ENCODE measurements at places on chromosomes 5 and 9.
A peak's percentile ranks its signal among the peaks of the same experiment; 100 is the strongest.

- peak; percentile 55 for DNase-seq
Observed at GRCh38 chr5:180209137-180209581, at the start of gene RASGEF1C. Gene RASGEF1C (minus strand): TSS chr5:180209211. CDS start chr5:180138052, 71,159 bp downstream.

DNA sequence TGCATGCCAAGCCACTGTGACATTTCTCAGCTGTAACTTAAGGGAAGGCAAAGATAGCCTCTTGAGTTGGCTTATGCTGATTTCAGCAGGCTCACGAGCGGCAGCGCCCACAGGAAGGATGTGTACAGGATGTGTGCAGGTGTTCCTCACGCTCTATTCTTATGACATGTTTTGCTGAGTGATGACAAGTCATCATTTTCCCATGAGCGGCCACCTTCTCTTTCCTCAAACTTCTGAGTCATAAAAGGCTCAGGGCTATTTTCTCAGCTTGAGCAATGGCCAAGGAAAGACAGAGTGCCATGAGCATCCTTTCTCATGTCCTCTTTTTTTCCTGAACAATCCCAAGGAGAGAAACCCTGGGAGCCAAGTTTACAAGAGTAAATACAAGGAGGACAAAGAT, 365.9 kb downstream of the PLK2 start:
- DNase-seq: peak; percentile 94

GRCh38 chr5:142499591-142500226, 174.9 kb upstream of the SPRY4 start:
- no peak for DNase-seq

GRCh38 chr5:93572608-93573353, 8.2 kb downstream of the NR2F1-AS1 start:
- no peak for DNase-seq

- DNase-seq: no peak
Observed at GRCh38 chr5:83342465-83342864, 129.1 kb upstream of the VCAN start.

- DNase-seq: no peak
Observed at GRCh38 chr5:171688696-171689495, 96.7 kb upstream of the SMIM23 start.

DNA sequence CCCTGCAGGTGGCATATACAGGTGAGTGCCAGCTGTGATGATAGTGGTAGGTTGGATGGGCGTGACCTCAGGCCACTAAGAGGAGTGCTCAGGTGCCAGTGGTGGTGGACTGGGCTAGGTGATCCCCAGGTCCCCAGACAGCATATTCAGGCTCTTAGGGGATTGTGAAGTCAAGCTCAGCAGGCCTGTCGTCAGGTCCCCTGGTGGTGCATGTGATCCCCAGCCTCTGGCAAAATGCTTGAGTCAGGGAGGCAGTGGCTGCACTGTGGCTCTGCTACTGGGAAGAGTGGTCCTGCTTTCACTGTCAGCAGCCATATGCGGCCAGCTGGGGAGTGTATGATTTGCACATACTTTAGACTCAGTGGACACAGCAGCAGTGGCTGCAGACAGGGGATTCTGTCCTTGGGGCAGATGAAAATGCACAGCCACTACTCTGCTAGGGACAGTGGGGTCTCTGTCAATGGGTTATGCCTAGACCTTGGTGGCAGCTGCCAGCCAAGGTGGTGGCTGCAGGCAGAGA, 31.6 kb upstream of the CTSL start:
- no peak for DNase-seq

DNA sequence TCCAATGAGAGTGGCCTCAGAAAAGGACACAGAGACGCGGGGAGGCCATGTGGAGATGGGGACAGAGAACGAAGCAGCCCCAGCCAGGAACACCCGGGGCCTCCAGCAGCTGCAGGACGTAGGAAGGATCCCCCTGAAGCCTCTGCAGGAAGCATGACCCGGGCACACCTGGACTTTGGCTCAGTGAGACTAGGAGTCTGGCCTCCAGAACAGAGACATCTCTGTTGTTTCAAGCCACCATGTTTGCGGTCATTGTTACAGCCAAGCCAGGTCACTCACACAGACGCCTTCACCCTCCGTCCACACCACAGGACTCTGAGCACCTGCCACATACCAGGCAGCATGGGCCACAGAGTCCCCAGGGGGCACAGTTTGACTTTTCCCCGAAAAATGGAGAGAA, 63.6 kb upstream of the SARDH start:
- DNase-seq: no peak

GRCh38 chr5:21236971-21237427, 1249.0 kb upstream of the CDH18 start:
- peak; percentile 13 for DNase-seq

GRCh38 chr5:162939991-162940390, 497.4 kb upstream of the CCNG1 start:
- DNase-seq: no peak

GRCh38 chr9:114154600-114155102, 686 bp upstream of the COL27A1 start:
- no peak for DNase-seq

- DNase-seq: no peak
Observed at GRCh38 chr5:175021841-175022625, 297.7 kb downstream of the MSX2 start.

GRCh38 chr9:1871626-1872419, 143.3 kb upstream of the SMARCA2 start:
- DNase-seq: no peak

GRCh38 chr5:139392678-139393496, 2.0 kb downstream of the PROB1 start:
- no peak for DNase-seq

DNA sequence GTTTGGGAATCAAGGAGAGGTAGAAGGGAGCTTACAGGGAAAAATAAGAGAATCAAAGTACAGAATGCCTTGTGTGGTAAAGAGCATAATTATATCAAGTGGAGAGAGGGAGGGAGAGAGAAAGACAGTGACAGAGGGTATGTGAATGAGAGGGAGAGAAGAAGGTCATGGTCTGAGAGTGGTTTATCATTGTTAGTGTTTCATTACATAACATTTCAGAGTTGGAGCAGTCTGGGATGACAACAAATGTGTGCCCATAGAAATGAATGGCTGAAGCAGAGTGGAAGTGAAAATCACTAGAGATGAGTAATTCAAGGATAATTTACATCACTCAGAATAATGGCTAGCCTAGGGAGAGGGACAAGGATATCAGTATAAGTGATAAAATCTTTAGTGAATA, 799.2 kb downstream of the TLE1 start:
- peak; percentile 24 for DNase-seq

DNA sequence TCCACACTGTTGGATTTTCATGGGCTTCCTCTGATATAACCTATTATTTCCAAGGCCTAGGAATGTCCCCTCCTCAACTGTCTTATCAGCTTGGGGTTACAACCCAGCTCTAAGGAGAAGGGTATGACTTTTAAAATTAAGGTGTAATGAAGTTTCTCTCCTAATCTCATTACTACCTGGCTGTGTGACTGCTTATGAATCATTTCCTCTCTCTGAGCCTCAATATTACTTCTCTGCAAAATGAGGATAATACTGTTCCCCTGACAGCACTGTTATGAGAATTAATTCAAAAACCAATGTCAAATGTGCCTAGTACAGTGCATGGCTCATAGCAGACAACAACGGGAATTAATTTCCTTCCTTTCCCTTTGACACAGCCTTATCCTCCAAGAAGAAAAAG, 118.9 kb downstream of the NR6A1 start:
- peak; percentile 24 for DNase-seq

DNA sequence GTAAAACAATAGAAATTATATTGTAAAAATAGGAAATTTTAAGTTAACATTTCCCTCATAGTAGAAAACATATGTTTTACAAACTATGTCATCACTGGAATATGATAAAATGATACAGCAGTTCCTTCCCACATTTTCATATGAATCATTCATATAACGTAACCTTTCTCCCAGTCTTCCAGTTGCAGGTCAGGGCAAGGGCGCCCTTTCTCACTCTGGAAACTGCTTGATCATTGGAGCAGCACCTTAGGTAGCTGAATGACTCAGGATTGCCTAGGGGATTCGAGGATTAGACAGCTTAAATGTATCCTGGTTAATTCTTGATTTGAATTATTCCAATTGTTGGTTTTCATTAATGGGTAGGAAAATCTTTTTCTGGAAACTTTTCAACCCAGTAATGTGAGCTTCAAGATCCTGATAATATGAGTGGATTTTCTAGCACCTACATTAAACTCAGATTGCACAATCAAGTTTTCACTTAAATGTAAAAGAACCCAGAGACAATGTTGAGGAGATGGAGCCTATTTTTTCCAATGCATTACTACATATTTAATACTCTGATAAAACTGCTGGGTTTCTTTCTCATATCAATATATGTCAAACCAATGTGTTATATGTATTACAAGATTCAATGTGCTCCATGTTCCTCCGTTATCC, 32.6 kb upstream of the ANXA1 start:
- peak; percentile 93 for DNase-seq

DNA sequence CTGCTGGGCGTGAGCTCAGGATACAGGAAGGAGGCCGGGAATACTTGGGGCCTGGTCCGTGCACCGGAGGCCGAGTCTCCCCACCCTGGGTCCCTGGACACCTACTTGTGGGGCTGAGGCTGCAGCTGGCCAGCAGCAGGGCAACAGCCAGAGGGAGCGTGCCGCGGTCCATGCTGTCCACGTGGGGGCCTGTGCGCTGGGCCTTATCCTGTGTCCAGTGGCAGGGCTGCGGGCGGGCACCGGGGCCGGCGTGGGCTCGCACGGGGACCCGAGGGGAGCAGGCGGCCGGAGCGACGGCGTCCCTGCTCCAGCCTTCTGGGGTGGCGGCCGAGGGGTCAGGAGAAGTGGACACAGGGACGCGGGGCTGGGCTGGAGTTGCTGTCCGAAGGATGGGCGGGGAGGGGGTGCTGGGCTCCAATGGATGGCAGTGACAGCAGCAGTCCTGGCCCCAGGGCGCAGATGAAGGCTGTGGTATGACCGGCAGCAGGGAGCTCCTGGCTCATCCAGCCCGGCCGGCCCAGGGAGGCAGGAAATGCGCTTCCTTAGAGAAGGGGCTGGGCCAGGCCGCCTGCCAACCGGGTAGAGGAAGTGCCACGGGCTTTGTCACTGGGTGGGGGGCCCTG, at the start of gene ENG:
Gene ENG, minus strand, starts transcription at position 475 of the 623 bp plus-strand sequence. Its CDS starts 303 bp downstream, at position 172.
- peak; percentile 84 for DNase-seq

- DNase-seq: no peak
Observed at GRCh38 chr5:38424148-38425060, 132.0 kb downstream of the LIFR start.

DNA sequence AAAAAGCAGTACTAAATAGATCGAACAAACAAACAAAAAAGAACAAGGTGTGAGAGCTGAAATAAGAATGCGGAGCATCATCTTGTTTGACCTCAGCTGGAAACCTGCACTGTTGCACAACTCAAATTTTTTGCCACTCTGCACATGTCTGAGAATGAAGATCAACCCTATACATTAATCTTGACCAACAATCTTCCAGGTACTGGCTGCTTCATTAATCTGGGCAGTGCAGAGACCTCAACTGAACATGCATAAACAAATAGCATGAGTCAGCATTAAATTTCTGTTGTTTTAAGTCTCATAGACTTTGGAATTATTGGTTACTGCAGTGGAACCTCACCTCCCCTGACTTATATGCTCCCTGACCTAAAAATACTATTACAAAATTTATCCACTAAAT, 114.6 kb upstream of the FTMT start:
- DNase-seq: no peak

DNA sequence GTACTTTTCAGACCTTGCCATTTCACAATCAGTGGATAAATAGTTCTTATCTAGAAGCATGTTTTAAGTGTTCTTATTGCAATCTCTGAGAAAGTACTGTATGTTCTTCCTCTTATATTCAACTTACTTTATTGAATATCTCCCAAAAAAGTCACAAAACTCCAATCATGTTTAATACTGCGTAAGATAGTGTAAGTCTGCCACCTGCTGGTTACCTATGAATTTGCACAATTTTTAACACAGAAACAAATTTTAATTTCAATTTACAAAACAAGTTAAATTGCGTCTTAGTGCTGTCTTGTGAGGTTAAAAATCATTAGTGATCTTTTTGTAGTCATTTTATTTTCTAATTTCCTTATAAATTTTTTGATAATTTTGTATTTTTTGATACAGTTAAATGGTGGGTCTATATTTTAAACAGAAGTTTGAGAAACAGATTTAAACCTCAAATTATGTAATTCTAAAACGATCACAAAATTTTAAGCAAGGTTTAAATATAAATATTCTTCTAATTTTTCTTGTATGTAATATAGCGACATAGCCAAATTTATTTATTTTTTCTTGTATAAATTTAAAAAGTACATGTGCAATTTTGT, 115.8 kb downstream of the EMB start:
- peak; percentile 34 for DNase-seq

GRCh38 chr9:82588301-82589180, 474.4 kb downstream of the RASEF start:
- no peak for DNase-seq

- DNase-seq: peak; percentile 25
Observed at GRCh38 chr5:137190441-137190840, 308.7 kb downstream of the SPOCK1 start.

DNA sequence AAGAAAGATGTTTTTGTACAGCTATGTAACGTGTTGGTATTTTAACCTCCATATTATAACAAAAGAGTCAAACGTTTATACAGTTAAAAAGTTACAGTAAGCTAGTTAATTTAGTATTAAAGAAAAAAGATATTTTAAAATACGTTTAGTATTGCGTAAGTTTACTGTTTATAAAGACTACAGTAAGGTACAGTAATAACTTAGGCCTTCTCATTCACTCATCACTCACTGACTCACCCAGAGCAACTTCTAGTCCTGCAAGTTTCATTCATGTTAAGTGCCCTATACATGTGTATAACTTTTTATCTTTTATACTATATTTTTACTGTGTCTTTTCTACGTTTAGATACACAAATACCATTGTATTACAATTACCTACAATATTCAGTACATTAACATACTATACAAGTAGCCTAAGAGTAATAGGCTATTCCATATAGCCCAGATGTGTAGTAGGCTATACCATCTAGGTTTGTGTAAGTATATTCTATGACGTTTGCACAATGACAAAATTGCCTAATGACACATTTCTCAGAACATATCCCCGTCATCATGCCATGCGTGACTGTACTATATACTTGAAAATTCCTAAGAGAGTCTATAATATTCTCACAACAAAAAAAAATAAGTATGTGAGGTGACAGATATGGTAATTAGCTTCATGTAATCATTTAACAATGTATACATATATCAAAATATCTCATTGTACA, 33.8 kb downstream of the ERP44 start:
- DNase-seq: peak; percentile 92
